Fibroblast of lung (primary cell): ENCODE measurements at places on chromosomes 5 and 9. TPM values are rescaled to one million over a fixed set of nuclear protein-coding genes. Genes with fewer than 3 reads are reported as not detected.
A peak's percentile ranks its signal among the peaks of the same experiment; 100 is the strongest.

GRCh38 chr9:117555964-117556629 lies 141.2 kb upstream of the ASTN2 start:
- no peak for DNase-seq

- no peak for DNase-seq
Observed at GRCh38 chr9:114558027-114558675, 29.4 kb upstream of the ATP6V1G1 start.

DNA sequence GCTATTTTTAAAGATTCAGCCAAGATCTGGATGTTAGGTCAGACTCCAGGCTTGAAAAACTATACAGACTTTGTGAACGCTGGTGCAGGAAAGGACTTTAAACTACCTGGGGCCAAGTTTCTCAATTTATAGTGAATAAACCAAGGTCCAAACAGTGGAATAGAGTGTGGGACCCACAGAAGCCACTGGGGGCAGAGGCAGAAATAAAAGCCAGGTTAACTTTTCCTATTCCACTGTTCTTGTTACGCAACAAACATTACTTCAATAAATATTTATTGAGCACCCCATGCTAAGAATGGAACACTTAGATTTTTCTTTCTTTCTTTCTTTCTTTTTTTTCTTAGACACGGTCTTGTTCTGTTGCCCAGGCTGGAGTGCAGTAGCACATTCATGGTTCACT lies 11.0 kb upstream of the HAVCR1 start:
- DNase-seq = no peak

GRCh38 chr9:22700171-22700570 lies 253.5 kb downstream of the DMRTA1 start:
- no peak for DNase-seq

- peak; percentile 73 for DNase-seq
Observed at GRCh38 chr5:153896701-153897100, 142.0 kb downstream of the FAM114A2 start.

BAAT gene
- 0.02 and 0.03 TPM in 2 replicates for polyA plus RNA-seq

MARCOL gene
- not detected in 2 replicates for polyA plus RNA-seq

BOD1 gene
- 60.7 and 69.1 TPM in 2 replicates for polyA plus RNA-seq

CCDC180 gene
- polyA plus RNA-seq = 0.26 and 0.73 TPM in 2 replicates

PRLR gene
- 0.41 and 0.45 TPM in 2 replicates for polyA plus RNA-seq
